ENCODE measurements at places on chromosomes 1 and 21.
A peak's percentile ranks its signal among the peaks of the same experiment; 100 is the strongest.

- no peak for DNase-seq
Measured at GRCh38 chr1:101484689-101485338, 248.0 kb downstream of the S1PR1 start.

GRCh38 chr1:167094690-167095089 lies 815 bp downstream of the STYXL2 start:
- DNase-seq: no peak

GRCh38 chr1:32715901-32716311 lies 13.3 kb upstream of the SYNC start:
- DNase-seq: no peak

DNA sequence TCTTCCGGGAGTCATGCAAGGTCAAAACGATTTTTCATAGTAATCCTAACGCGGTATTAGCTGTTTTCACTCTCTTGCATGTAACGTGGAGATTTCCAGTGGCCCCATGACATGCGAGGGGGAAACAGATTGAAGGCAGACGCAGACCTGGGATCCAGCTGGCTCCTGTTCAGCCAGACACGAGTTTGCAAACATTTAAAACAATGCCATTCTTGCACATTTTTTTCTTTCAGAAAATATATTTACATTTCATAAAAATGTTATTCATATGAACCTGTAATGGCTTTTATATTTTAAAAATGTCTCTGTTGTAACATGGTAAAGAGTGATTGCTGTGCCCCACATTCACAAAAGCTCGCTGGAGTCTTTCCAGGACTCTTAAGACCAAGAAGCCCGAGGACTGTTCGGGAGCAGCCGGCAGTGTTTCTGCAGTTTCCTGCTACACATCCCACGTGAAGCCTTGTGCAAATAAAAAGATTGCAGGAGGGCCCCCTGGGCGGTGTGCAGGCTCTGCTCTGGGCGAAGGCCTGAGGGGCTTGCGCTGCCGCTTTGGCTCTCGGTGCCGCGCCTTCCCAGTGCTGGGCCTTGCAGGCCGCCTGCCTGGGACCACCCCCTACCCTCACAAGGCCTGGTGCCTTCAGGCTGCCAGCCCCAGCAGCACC lies 184.9 kb downstream of the DYRK1A start:
- DNase-seq: no peak

DNA sequence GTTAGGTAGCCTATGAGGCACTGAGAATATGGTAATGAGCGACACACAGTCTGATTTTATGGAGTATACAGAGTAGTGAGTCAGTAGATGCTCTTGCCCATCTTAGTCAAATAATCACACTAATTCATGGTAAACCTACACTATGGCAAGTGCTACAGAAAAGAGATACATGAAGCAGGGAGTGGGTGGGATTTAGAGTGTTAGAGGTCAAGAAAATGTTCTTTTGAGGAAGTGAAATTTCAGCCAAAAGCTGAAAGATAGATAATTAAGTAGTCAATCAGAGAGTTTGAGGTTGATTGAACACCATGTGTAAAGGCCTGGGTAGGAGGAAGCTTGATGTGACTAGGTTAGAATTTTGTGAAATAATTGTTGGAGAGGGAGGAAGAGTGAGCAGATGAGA lies 14.7 kb downstream of the MDM4 start:
- peak; percentile 29 for DNase-seq

- DNase-seq: no peak
Measured at GRCh38 chr1:7047866-7048265, 262.6 kb downstream of the CAMTA1 start.

- DNase-seq: no peak
Measured at GRCh38 chr1:3336641-3337630, 117.5 kb upstream of the ARHGEF16 start.

GRCh38 chr1:240652961-240653409 lies 41.0 kb upstream of the GREM2 start:
- DNase-seq: no peak

DNA sequence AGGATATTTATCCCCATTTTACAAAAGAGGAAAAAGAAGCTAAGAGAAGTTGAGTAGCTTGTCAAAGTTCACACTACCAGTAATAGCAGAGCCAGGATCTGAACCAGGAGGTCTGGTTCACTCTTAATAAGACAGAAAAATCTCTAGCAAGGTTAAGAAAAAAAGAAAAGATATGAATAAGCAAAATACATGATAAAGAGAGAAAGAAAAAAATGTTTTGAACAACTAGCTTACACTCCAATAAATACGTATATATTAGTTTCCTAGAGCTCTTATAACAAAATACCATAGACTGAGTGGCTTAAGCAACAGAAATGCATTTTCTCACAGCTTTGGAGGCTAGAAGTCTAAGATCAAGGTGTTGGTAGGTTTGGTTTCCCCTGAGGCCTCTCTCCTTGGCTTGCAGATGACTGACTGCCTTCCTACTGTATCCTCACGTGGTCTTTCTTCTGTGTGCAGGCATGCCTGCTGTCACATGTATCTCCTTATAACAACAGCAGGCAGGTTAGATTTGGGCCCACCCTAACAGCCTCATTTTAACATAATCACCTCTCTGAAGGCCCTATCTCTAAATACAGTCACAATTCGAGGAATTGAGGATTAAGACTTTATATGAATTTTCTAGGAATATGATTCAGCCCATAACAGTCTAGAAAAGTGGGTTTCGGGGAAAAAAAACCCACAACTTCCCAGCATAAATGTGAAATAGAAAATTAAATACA lies 60.4 kb downstream of the LEPR start:
- DNase-seq: no peak

- DNase-seq: no peak
Measured at GRCh38 chr1:45647248-45648021, 23.6 kb upstream of the CCDC17 start.

GRCh38 chr1:204456826-204457442 lies 37.7 kb downstream of the PIK3C2B start:
- no peak for DNase-seq

DNA sequence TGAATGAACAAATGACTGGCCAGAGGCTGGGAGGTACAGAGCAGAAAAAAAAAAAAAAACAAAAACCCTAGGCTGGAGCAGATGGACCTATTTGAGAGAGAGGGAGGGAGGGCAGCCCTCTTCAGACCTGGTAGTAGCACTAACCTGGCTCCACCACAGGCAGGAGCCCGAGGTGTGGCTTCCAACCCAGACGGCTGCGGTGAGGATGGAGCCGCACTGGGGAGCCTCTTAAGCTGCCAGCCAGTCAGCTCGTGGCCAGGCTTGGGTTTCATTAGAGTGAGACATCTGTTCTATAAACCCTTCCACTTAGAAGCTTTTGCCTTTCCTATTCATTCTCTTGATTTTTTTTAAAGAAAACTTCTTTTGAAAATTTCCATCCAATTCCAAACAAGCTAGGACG lies 16.8 kb downstream of the LGR6 start:
- DNase-seq: no peak

DNA sequence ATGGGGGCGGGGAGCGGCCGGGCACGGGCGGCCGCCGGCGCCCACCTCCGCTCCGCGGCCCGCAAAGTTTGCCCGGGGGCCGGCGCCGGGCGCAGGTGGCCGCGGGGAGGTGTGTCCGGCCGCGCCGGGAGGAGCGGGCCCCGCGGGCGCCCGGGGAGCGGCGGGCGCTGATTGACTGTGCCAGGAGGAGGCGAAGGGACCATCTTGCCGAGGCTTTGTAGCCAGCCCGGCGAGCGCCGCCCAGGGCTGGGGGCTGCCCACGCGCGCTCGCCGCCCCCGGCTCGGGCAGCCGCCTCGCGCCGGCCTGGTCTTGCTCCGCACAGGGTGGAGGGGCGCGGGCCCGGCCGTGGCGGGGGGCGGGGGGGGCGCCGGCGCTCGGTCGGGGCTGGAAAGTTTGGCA lies 432 bp downstream of the EPHB2 start:
- DNase-seq: peak; percentile 31

DNA sequence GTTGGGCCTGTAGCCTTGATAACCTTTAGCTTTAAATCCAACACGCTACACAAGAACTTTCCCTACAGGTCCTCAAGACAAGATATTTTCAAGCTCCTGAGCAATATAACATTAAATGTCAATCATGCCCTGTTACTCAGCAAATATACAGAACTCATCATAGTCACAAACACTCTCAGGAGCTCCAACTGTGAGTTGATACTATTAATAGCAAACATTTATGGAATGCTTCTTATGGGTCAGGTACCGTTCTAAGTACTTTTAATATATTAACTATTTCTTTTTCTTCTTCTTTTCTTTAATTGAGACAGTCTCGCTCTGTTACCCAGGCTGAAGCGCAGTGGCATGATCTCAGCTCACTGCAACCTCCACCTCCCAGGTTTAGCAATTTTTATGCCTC lies 10.1 kb downstream of the EYA3 start:
- no peak for DNase-seq

- DNase-seq: no peak
Measured at GRCh38 chr1:19080721-19081120, 124.2 kb upstream of the IFFO2 start.

GRCh38 chr1:213281640-213282301 lies 230.7 kb downstream of the RPS6KC1 start:
- no peak for DNase-seq

DNA sequence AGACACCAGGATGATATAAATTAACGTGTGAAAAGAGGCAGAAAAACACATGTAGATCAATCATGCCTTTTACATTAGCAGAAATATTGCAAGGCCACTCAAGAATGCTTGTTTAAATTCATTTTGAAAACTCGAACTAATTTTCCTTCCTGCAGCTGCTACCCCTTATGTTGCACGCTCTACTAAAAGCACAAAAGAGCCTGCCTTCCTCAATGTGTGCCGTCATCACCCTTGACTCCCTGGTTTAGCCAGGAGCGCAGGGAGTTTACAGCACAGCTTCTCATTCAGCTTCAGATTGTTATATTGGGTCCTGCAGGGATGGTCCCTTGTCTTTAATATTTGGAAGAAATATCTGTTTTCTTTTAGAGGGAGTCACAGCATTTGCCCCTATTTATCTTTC lies 10.1 kb upstream of the ST6GALNAC5 start:
- DNase-seq: no peak

GRCh38 chr1:156623946-156624813 lies 5.0 kb downstream of the HAPLN2 start:
- no peak for DNase-seq

DNA sequence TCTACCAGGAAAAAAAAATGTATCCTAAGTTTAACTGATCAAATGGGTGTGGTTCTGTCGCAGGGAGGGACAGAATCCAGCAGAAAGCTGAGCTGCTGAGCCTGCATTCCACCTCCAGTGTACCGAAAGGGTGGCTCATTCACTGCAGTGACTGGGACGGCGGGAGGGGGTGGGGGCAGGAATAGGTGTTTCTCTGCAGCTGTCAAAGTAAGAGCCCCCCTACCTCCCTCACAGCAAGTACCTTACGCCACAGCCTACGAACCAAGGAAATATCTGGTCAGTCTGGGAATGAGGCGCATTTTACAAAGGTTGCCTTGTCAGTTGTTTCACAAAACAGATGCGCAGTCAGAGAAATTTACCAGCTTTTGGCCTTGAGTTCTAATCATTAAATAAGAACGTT lies 1.7 kb downstream of the S100B start:
- DNase-seq: no peak

GRCh38 chr1:100597061-100597741 lies 59.3 kb downstream of the GPR88 start:
- DNase-seq: peak; percentile 74

- no peak for DNase-seq
Measured at GRCh38 chr1:83849191-83850061, 149.5 kb downstream of the TTLL7 start.

- no peak for DNase-seq
Measured at GRCh38 chr1:197800379-197801110, 25.3 kb upstream of the DENND1B start.

DNA sequence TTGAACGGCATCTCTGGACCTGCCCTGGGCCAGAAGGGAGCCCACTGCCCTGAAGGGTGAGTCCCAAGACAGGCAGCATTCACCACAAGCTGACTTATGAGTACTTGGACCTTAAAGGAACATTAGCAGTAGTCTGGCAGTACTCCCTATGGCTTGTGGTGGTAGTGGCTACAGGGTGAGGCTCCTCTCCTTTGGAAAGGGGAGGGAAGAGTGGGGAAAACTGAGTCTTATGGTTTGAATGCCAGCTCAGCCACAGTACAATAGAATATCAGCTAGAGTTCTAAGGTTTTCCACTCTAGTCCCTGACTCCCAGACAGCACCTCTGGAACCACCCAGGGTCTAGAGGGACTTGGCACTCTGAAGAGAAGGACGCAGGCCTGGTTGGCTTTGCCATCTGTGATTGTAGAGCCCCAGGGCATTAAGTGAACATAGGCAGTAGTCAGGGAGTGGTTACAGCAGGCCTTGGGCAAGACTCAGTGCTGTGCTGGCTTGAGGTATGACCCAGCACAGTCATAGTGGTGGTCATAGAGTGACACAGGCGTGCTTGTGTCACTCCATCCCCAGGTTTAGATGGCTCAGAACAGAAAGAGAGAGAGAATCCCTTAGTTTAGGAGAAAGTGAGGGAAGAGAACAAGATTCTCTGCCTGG lies 31.0 kb downstream of the CD53 start:
- no peak for DNase-seq

- DNase-seq: no peak
Measured at GRCh38 chr1:64882574-64883255, 83.6 kb downstream of the JAK1 start.

GRCh38 chr21:14273736-14274538 lies 58.0 kb downstream of the RBM11 start:
- DNase-seq: no peak

DNA sequence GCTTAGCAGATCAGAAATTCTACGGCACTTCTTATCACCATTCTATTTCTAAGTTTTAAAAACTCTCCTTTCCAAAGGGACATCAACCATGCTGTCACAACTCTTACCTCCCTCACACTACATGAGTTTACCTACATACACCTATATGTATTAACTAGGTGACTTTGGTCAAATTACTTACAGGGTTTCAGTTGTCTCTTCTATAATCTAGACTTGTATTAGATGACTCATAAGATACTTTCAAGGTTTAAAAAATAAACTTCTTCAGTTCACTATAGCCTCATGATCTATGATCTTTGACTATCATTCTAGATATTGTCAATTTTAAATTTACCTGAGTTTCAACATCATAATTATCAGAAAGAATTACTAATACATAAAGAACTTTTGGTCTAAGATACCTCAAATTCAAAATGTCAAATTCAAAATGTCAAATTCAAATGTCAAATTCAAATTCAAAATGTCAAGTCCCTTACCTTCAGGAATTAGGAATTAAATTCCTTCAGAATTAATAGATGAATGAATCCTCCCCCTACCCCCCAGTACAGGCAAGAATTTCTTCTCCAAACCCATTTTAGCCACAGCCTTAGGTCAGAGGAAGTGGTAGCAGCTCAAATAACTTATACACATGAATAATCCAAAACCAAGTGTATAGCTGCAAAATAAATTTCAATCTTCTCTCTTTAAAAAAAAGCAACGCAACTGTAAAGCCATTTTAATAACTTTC lies 31.1 kb downstream of the OTUD7B start:
- DNase-seq: no peak
